ENCODE measurements at places on chromosomes 5 and 9.

DNA sequence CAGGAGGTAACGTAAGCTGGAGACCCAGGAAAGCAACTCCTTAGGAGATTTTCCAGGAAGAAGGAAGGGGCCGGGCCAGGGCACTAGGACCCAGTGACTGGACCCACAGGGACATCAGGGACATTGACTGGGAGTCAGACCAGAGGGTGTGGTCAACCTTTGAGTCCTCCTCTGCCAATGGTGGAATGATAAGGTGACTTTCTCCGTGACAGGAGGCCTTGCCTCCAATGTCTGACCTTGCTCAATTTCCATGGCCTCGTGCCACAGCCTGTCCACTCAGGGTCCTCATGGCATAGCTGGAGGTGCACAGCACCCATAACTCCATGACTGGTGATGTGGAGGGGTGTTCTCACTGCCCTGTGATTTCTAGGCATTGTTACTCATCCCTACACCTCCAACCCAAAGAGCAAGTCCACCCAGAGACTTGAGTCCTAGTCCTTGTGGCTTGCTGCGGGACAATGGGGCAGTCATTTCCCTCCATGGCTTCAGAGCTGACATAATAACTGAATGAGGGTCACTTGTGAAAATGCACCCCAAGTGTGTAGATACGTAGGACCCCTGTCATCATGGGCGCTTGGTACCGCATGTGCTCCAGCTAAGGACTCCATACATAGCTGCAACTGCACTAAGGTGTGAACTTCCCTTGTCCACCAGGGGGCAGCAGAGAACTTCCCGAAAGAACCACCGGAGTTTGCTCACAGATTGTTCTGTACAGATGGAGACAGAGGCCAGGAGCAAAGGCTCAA, 4.1 kb upstream of the AMBP start:
- DNase-seq: peak; percentile 89

DNA sequence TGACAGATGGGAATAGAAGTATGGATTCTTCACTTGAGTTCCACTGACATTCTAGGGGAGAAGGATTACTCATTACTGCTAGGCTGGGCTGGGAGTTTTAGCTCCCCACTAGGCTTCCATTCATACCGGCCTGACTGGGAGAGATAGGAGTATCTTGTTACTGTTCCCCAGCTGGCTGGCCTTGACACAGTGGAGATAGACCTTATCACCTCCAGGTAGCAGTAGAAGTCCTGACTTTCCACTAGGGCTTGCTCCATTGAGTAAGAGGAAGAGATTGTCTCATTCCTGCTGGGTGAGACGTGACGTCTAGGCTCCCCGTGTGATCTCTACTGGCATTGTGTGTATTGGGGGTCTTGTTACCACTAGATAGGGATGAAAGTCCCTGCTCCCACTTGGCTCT, 156.4 kb downstream of the CACNA1B start:
- no peak for DNase-seq

- DNase-seq: no peak
Measured at GRCh38 chr9:70988551-70988950, 132.9 kb downstream of the TRPM3 start.

- no peak for DNase-seq
Measured at GRCh38 chr9:76424491-76424890, 30.3 kb upstream of the RFK start.

GRCh38 chr5:171845857-171846256, 60.2 kb downstream of the SMIM23 start:
- DNase-seq: no peak

DNA sequence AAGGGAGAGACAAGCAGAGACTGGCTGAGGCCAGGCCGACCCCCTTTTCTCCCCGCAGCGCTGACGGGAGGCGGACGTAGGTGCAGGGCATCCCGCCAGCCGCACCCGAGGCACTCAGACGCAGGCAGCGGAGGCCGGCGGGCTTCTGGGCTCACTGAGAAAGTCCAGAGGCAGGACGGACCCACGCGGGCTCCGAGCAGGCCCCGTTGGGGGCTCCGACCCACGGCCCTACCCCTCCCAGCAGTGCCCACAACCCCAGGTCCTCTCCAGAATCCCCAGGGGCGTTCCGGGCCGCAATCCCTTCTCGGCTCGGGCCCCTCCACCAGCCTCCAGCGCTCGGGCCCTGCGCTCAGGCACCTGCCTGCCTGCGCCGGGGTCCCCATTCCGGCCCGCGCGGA, 543 bp downstream of the MTMR12 start:
- peak; percentile 73 for DNase-seq

DNA sequence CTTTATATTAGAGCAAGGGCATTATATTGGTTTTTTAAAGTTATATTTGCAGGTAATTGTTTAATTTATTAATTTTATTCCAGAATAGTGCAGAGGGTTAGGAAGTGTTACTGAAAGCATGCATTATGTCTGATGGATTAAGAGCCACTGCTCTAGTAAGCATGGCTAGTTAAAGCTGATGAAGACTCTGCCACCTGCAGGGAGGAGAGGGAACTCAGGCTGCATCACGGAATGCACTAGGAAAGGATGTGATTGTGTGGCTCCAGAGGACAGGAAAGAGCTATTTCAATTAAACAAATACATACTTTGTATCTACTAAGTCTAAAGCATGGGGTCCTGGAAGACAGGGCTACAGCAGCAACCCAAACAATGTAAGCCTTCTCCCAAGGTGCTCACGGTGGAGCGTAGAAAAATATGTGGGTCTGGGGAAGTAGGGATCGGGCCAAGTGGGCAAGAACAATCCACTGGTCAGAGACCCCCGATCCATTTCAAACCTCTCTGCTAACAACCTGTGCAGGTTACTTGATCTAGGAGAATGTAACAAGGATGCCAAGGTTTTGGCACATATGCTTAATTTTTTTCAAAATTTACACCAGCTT, 15.3 kb upstream of the GRXCR2 start:
- DNase-seq: no peak

- DNase-seq: no peak
Measured at GRCh38 chr9:132135456-132135855, 26.4 kb upstream of the NTNG2 start.

DNA sequence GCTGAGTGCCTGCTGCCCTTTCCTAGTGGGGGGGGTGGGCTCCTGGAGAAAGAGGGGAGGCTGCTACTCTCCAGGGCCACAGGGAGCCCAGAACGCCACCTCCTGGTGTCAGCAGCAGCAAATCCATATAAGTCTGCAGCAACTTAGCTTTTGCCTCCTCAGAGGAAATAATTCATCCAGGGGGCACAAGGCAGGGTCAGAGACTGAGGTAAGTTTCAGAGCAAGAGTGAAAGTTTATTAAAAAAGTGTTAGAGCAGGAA, 4.0 kb upstream of the CLPTM1L start:
- no peak for DNase-seq

DNA sequence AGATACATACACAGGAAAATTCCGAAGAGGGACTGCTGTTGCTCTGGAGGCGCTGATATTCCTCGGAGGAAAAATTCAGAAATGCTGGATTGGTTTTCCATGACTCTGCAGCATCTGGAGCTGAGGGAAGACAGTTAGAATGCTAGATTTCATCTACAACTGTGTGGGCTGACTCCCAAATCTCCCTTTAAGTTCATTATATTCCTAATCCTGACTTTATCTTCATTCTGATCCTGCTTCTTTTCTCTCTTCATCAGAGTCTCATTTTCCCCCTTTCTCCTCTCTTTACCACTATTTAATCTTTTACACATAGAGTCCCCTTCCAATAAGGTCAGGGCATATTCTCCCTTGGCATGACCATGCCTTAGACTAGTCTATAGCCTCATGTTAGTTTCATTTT, at the start of gene OR1N1:
Gene OR1N1 (minus strand): TSS at position 101 of the 400 bp plus-strand sequence. CDS start 0 bp downstream, at position 101.
- no peak for DNase-seq

DNA sequence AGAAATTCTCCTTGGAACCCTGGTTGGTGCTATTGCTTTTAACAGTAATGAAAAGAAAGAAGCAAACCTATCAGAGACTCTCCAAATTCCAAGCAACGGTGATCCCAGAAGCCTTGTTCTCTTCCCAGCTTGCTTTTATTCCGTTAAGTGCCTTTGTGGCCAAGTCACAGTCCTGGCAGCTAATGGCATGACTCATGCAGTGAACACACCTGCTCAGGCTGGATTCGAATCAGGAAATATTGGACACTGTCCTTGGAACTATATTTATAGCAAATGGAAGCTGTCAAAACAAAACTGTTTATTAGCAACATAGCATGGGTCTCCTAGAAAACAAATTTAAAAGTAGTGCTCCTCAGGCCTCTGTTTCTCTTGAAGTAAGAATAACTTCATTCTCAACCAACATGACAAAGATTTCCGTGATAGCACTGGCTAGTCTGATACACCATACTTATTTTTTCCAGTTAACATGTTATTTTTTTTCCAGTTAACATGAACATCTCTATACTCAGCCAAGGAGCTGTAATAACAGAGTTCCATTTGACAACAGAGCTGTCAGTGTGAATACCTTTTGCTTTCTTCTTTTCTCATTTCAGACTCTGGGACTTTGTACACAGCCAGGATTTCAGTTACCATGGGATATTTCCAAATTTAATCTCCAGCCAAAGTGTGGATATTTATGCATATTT, 502.4 kb downstream of the GADD45G start:
- no peak for DNase-seq

- no peak for DNase-seq
Measured at GRCh38 chr9:136610426-136610825, 52.3 kb upstream of the EGFL7 start.

GRCh38 chr5:16931334-16932110, 4.6 kb downstream of the MYO10 start:
- DNase-seq: no peak

GRCh38 chr5:163760498-163760897, 255.1 kb downstream of the MAT2B start:
- no peak for DNase-seq

GRCh38 chr5:16542236-16542635, 74.6 kb downstream of the RETREG1 start:
- no peak for DNase-seq

DNA sequence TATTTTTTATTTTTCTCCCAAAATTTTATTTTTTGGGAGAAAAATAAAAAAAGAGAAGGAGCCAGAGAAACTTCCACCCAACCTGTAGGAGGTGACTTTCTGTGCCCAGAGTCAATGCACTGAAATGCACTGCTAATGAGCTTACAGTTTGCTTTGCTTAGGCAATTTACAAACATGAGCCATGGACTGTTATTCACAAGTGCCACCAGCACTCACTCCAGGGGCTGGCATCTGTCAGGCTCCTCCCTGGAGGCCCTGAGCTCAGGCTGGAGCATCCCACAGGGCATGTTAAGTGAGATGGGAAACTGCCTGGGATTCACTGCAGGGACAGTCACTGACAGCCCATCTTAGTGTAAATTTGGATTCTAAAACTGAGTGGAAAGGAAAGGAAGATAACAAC, 74.9 kb downstream of the FANCC start:
- no peak for DNase-seq

GRCh38 chr5:58382131-58382534, 77.8 kb downstream of the PLK2 start:
- no peak for DNase-seq

Measured in ovary (tissue), 10 donors.